ENCODE measurements at places on chromosomes 12 and 14.

- DNase-seq = no peak
Measured at GRCh38 chr12:29159661-29160060, 10.6 kb downstream of the FAR2 start.

DNA sequence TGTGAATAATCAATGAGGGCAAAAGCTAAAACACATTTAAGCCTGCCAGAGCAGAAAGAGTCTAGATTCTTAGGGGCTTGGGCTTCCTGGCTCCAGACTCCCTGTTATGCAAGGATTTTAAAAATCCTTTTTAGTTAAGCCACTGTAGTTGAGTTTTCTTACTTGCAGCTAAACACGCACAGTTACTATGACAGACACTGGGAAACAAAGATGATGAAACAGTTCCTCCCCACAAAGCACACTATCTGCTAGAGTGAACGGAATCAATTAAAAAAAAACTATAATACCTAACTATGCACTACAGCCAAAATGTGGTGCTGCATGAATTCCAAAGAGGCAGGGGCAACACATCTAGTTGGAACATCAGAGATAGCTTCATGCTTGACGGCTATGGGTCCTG lies 28.2 kb downstream of the RPS6KA5 start:
- no peak for DNase-seq

GRCh38 chr12:55703901-55704761 lies 3.6 kb downstream of the ITGA7 start:
- DNase-seq = no peak

DNA sequence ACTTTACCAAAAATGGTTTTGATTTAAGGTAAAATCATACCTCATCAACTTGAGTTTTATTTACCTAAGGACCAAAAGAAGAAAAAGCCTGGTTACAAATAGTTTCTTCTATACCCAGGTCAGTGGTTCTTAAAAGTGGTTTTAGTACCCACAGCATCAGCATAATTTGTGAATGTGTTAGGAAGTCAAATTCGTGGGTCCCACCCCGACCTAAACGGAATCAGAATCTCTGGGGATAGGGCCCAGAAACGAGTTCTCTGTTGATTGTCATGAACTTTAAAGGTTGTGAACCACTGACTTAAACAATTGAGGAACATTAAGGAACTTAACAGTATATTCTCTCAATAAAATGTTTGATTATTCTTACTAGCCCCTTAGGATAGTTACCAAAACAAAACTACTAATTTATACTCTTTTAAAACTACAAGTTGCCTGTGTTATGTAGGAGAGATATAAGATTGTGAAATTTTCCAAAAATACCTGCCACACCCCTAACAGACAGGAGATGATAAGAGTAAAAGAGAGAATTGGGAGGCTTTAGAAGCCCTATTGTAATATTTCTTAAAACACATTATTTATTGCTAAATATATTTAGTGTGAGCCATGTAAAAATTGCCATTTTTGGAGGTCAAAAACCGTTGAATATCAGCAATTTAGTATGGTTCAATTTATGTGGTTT lies 669 bp upstream of the SLC25A21 start:
- no peak for DNase-seq

- no peak for DNase-seq
Measured at GRCh38 chr14:54767139-54767431, 135.5 kb downstream of the GCH1 start.

DNA sequence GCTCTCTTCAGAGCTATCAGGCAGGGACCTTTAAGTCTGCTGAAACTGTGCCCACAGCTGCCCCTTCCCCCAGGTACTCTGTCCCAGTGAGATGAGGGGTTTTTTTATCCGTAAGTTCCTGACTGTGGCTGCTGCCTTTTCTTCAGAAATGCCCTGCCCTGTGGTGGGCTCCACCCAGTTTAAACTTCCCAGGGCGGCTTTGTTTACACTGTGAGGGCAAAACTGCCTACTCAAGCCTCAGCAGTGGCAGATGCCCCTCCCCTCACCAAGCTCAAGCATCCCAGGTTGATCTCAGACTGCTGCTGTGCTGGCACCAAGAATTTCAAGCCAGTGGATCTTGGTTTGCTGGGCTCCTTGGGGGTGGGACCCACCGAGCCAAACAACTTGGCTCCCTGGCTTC lies 46.9 kb upstream of the SLC16A7 start:
- DNase-seq = no peak

DNA sequence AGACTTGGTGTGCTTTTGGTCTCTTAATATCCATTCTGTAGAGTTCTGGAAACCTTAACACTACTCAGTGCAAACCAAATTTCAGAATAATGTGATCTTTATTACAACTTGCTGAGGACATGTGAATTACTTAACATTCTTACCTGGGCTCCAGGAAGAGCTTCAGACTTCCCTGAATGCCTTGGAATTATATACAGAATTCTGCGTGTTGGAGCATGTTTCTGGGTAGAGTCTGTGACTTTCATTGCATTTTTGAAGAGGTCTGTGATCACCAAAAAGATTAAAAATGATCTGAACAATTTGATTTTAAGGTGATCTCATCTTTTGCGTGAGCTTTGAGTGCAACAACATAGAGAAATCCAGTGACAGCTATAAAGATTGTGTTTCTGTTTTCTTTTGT lies 35.4 kb downstream of the ZDHHC17 start:
- DNase-seq = no peak

- no peak for DNase-seq
Measured at GRCh38 chr12:124861492-124861891, 2.2 kb downstream of the SCARB1 start.

DNA sequence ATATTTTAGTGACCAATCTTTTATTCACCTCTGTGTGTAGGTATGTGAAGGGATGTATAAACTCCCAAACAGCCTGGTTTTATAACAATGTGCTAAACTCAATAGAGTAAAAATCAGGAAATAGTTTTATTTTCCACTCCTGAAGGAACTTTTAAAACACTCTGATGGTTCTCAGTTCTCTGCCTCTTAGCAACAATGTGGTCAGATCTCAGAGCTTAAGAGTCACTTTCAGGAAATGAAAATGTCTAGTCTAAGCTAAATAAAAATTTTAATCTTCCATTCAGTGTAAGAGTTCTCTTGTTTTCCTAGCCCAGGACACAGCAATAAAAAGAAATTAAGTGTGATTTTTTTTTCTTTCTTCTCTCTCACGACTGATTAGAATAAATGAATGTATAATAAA lies 718.0 kb downstream of the C12orf50 start:
- no peak for DNase-seq

- no peak for DNase-seq
Measured at GRCh38 chr12:58416236-58416635, 474.9 kb downstream of the ATP23 start.

DNA sequence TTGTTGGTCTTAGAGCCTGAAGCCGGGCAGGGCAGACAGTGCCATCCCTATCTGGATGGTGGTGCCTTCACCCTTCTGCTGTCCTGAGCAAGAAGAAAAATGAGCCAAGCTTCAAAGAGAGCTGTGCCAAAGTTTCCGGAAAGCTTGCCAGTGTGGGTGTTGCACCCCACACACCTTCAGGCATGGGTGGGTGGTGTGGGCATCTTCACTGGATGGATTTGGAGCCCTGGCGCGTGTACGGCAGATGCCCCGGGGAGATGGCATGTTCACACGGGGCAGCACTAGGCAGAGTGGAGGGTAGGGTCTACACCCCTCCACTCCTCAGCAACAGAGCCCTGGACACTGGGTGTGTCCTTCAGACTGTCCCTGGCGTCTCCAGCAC lies 33.0 kb downstream of the PACS2 start:
- DNase-seq = no peak

Measured in activated T-cell treated with anti-CD3 and anti-CD28 coated beads, Interleukin-2, amount 50 U/mL, for 1 hour (primary cell).